Left ventricle myocardium superior (tissue), 1 donor: ENCODE measurements at places on chromosomes 2 and 18. TPM values are rescaled to one million over a fixed set of nuclear protein-coding genes. Genes with fewer than 3 reads are reported as not detected.
A peak's percentile ranks its signal among the peaks of the same experiment; 100 is the strongest.

DNA sequence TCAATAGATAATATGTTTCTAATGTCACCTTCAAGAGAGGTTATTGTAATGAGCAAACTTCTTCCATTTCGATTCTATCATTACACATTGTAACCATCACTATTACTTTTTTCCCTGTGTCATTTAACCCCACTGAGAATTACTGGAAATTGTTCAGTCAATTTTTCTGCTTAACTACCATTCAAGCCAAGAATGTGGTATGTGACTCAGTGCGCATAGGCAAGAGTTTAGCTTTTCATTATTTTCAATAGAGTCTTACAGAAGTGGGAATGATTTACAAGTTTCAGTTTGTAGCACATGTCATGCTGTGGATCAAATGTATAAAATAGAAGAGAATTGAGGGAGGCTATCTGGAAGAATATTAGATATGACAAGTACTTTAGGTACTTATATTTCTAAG lies 34.3 kb upstream of the PIEZO2 start:
- DNase-seq = no peak

The UGT1A4 gene
- total RNA-seq = not detected

DNA sequence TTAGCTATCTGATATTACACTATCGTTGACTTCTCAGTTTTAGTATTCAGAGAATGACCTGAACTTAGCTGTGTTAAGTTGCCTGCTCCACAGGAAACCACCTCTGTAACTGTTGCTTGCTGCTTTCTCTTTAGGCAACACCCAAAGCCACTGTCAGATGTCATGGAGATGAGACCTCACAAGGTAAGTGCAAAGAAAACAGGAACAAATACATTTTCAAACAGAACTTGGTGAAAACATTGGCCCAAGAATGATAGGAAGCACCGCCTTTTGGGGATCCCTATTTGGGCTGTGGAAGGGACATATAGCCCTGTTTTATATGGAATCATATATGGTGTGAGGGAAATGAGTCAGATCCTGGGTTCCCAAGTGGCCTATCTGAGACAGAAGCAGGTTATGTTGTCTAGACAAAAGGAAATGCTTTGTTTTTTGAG lies 143.4 kb downstream of the UBE2E3 start:
- DNase-seq = no peak

GRCh38 chr18:10015941-10016819 lies 102.4 kb downstream of the VAPA start:
- no peak for DNase-seq

- no peak for DNase-seq
Measured at GRCh38 chr2:103144837-103145236, 383.0 kb downstream of the TMEM182 start.

DNA sequence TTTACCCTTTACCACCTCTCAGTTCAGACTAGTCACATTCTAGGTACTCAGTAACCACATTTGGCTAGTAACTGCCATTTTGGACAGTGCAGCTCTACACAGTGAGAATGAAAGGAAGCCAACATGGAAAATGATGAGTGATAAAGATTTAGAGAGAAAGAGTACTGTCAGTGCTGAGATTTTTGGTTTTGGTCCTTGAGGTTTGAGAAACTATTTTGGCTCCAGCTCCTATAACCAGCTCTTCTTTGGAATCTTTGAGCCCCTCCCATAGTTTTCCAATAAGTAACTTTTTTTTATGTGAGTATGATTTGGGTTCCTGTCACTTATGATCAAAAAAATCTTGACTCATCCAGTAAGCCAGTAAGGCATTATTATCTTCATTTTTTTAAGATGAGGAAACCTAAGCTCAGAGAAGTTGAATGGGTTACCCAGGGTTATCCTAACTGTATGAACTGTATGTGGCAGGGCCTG lies 173.0 kb downstream of the BABAM2 start:
- DNase-seq = no peak

GRCh38 chr2:173432049-173432754 lies 77.5 kb downstream of the CDCA7 start:
- no peak for DNase-seq

DNA sequence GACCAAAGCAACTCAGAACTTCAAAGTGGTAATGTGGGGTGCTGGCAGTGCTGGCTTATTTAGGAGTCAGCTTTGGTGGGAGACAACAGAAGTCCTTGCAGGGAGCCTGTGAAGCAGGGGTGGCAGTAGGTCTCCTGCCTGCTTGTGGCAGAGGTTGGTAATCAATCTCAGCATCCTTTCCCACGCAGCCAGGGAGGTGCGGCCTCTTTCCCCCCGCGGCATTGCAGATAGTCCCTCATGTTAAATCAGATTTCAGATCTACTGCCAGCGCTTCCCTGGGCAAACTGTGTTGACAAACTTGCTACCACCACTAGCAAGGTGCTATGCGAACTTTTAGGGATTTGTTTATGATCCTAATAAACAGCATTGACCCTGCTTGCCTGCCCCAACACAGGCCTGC lies 77.9 kb upstream of the MCFD2 start:
- DNase-seq = no peak

- DNase-seq = peak; percentile 89
Measured at GRCh38 chr2:119485336-119486110, 38.8 kb downstream of the SCTR start.

DNA sequence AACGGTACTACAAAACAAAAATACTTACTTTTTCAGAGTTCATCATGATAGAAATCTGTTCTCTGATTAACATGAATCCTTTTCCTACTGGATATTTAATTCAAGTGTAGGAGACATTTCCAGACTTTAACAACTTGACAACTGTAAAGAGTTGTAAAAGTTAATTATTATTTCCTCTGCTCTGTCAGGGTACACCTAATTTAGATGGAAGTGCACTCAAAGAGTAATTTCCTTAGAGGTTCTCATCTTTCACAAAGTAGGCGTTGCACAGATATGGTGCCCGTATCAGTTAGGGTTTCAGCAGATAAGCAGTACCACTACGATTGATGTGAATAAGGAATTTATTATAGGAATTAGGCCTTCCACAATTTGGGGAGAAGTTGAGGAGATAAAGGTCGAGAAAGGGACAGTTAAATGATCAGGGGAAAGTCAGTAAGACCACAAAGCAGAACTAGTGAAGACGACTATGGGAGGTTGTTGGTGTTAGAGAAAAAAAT lies 16.2 kb upstream of the PDE11A start:
- DNase-seq = no peak

The MAP3K19 gene
- total RNA-seq = not detected

DNA sequence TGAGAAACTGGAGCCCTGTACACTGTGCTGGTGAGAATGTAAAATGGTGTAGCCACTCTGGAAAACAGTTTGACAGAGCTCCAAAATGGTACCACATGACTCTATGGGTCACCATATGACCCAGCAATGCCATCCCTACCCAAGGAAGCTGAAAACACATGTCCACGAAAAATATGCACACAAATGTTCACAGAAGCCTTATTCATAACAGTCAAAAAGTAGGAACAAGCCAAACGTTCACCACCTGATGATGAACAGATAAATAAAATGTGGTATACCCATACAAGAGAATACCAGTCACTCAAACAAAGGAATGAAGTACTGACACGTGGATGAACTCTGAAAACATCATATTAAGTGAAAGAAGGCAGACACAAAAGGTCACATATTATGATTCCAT lies 4.6 kb downstream of the AFG3L2 start:
- no peak for DNase-seq

- no peak for DNase-seq
Measured at GRCh38 chr2:168998609-168999211, 32.4 kb downstream of the ABCB11 start.

The DRC1 gene
- total RNA-seq = not detected

DNA sequence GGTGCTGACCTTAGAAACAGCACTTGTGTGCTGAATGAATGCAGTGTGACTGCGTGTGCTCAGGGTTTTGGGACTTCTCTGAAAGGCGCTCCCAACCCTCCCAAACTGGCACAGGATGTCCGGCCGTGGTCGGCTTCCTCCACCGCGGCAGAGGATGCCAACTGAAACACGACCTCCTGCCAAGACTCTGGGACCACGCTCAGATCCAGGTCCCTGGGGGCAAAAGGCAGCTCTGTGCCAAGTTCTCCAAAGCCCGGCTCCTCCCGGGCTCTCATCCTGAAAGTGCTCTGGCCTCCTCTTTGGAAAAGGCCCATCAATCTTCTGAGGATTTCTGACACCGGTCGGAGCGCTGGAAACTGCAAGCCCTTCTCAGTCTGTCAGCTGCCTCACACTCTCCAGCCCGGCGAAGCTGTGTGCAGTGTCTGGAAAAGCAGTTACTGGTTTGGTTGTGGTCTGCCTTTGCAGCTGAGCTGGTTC lies 32.3 kb upstream of the ZBTB7C start:
- DNase-seq = peak; percentile 55

DNA sequence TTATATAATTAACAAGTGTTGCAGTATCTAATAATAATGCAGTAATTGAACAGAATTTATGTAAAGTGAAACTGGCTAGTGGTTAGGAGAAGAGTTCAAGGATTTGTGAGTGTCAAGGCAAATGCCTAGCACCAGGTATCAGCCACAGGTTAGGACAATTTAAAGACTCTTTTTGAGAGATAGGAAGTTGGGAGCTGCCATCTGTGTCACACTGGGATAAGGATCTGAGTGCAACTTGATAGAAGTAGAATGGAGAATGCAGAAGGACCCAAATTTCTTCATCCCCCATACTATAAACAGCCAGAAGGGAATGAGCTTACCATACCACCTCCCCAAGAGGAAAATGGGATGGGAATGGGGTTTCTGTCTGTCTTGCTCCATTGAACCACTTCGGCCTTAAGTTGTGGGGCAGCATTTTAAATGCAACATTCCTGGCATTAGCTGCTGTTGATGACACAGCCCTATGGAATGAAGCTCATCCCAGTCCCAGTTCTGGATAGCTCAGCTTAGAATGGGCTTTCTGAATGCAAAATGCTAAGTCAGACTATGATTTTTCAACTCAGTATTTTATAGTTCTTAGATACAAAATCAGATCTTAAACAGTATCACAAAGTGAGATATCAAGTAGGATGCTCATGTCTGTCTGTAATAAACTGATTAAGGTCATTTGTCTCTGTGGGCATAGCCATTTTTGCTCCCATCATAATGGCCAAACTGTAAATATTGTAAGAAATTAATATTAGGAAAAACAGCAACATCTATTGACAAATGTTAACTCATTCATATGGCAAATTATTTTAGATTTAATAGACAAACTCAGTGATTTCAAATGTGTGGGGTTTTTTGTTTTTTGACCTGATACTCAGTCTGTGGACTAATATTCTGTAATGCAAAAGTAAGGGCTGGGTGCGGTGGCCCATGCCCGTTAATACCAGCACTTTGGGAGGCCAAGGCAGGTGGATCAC lies 44.0 kb downstream of the GPR155 start:
- DNase-seq = no peak

The GULP1 gene
- total RNA-seq = 4.6 TPM

The RND3 gene
- total RNA-seq = 25.1 TPM

The CTNNA2 gene
- not detected for total RNA-seq

The STARD6 gene
- not detected for total RNA-seq

GRCh38 chr18:27143580-27144287 lies 41.4 kb downstream of the CHST9 start:
- DNase-seq = peak; percentile 72

DNA sequence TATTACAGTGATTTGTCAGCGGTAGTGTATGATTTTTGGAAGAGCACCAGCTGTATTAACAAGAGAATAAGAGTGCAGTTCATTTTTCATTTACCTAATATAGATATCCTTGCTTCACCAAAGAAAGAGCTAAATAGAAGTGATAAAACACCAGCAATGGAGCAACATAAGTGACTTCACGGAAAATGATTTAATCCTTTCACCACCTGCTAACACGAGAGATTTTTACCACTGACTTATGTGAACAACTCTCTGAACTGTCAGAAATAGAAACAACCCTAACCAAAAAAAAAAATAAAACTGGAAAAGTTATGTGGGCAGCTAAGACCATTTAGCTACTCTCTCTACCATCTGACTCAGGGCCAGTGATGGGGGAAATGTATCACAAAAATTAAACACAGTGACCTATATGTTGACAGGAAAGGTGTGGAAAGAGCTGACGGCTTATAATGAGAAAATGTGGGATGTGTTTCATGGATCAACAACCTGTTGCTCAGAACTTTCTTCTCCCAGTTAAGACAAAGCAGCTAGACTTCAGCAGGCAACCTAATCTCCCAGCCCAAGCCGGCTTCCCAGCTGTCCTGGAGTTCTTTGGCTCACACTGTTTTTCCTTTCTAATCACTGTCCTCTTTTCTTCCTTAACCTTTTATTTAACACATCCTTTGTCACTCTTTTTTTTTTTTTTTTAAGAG lies 272.7 kb downstream of the SS18 start:
- DNase-seq = no peak

The MYOM1 gene
- total RNA-seq = 724 TPM

DNA sequence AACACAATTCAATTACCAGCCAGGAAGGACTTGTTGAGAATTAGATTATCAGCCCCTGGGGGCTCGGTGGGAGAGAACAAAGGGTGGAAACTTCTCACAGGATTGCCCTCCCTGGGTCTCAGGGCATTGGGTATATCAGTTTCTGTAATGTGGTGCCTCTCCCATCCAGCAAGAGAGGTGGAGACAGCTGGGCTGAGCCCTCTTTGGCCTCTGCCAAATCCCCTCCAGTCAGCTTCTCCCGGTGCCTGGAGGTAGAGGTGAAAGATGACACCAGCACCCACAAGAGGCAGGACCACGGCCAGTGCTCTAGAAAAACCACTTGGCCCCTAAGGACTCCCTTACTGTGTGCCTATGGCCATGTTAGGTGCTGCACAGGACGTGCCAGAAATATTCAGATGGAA lies 179.7 kb downstream of the HAUS1 start:
- no peak for DNase-seq

The AGBL5 gene
- total RNA-seq = 9.4 TPM

GRCh38 chr2:232897598-232898408 lies 27.7 kb downstream of the SNORC start:
- no peak for DNase-seq

GRCh38 chr2:166436189-166436588 lies 57.9 kb downstream of the SCN7A start:
- DNase-seq = no peak

- DNase-seq = peak; percentile 52
Measured at GRCh38 chr2:240840435-240841060, 20.5 kb upstream of the KIF1A start.

The TMEM247 gene
- total RNA-seq = not detected

DNA sequence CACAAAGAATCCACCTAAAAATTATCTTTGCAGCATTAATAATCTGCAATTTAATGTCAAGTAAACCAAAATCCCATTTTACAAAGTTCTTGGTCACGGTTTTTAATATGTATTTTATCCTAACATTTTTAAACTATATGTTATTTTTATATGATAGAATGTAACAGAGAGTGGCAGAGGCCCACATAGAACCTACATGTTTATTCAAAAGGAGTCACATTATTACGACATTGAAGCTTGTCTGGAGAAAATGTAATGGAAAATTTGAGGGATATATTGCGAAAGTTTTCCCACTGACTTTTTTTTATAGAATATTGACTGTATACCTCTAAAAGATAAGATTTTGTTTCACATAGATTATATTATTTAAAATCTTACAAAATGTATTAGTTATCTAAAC lies 89.7 kb upstream of the COL3A1 start:
- no peak for DNase-seq

GRCh38 chr2:169039702-169040101 lies 8.6 kb upstream of the ABCB11 start:
- DNase-seq = no peak

GRCh38 chr2:234334151-234334550 lies 162.7 kb downstream of the ARL4C start:
- no peak for DNase-seq

The KLHL41 gene
- total RNA-seq = 168 TPM
